ENCODE measurements at places on chromosomes 4 and X. TPM values are rescaled to one million over a fixed set of nuclear protein-coding genes. Genes with fewer than 3 reads are reported as not detected.

GBA3 gene
- total RNA-seq: not detected

FAM184B gene
- 8.0 TPM for total RNA-seq

STATH gene
- total RNA-seq: 68.2 TPM

RIBC1 gene
- not detected for total RNA-seq

ATXN3L gene
- not detected for total RNA-seq

SASH3 gene
- 1.5 TPM for total RNA-seq

GSPT2 gene
- total RNA-seq: 7.5 TPM

PAGE3 gene
- total RNA-seq: not detected

MEPE gene
- total RNA-seq: not detected

CAPN6 gene
- 463 TPM for total RNA-seq

CLDN22 gene
- 0.31 TPM for total RNA-seq

DYNLT3 gene
- total RNA-seq: 18.1 TPM

CRMP1 gene
- total RNA-seq: 7.3 TPM

ARL13A gene
- not detected for total RNA-seq

TSPAN6 gene
- 28.4 TPM for total RNA-seq

NXF2 gene
- total RNA-seq: not detected

GRK4 gene
- total RNA-seq: 7.4 TPM

PI4K2B gene
- total RNA-seq: 19.6 TPM

MAGEA11 gene
- total RNA-seq: 0.82 TPM

FAM47A gene
- not detected for total RNA-seq

STPG2 gene
- 0.31 TPM for total RNA-seq

HSD17B13 gene
- not detected for total RNA-seq

TMEM175 gene
- 16.7 TPM for total RNA-seq

MAGEA2 gene
- total RNA-seq: not detected

KIAA1210 gene
- 0.10 TPM for total RNA-seq

ALAS2 gene
- total RNA-seq: 26.3 TPM

SHOX gene
- not detected for total RNA-seq

GABRG1 gene
- total RNA-seq: not detected

CYLC1 gene
- not detected for total RNA-seq

ETDB gene
- not detected for total RNA-seq

VCX2 gene
- total RNA-seq: not detected

HPGD gene
- total RNA-seq: 16.7 TPM

TMEM165 gene
- total RNA-seq: 78.7 TPM

APELA gene
- total RNA-seq: not detected

TEX13D gene
- total RNA-seq: not detected

CCNA2 gene
- total RNA-seq: 26.6 TPM

SHROOM2 gene
- total RNA-seq: 2.6 TPM

REPS2 gene
- 7.9 TPM for total RNA-seq

CXCL8 gene
- total RNA-seq: 9.6 TPM

TBC1D19 gene
- total RNA-seq: 40.3 TPM

FGG gene
- total RNA-seq: not detected

P2RY4 gene
- total RNA-seq: 0.41 TPM

FGFRL1 gene
- 68.3 TPM for total RNA-seq

ALB gene
- total RNA-seq: not detected

ZNF275 gene
- total RNA-seq: 10.6 TPM

USP17L26 gene
- not detected for total RNA-seq

CTSO gene
- total RNA-seq: 24.5 TPM

POU3F4 gene
- total RNA-seq: not detected

BANK1 gene
- 1.1 TPM for total RNA-seq

WAS gene
- total RNA-seq: 1.6 TPM

PHF8 gene
- total RNA-seq: 34.8 TPM

ANXA5 gene
- total RNA-seq: 198 TPM

CPEB2 gene
- 13.6 TPM for total RNA-seq

NIPAL1 gene
- 6.9 TPM for total RNA-seq

NLGN4X gene
- total RNA-seq: 11.3 TPM

FGD1 gene
- 7.5 TPM for total RNA-seq

MAGEA8 gene
- total RNA-seq: not detected

Data from tongue (tissue), 3 donors.